ENCODE measurements at places on chromosomes 1 and 21.

DNA sequence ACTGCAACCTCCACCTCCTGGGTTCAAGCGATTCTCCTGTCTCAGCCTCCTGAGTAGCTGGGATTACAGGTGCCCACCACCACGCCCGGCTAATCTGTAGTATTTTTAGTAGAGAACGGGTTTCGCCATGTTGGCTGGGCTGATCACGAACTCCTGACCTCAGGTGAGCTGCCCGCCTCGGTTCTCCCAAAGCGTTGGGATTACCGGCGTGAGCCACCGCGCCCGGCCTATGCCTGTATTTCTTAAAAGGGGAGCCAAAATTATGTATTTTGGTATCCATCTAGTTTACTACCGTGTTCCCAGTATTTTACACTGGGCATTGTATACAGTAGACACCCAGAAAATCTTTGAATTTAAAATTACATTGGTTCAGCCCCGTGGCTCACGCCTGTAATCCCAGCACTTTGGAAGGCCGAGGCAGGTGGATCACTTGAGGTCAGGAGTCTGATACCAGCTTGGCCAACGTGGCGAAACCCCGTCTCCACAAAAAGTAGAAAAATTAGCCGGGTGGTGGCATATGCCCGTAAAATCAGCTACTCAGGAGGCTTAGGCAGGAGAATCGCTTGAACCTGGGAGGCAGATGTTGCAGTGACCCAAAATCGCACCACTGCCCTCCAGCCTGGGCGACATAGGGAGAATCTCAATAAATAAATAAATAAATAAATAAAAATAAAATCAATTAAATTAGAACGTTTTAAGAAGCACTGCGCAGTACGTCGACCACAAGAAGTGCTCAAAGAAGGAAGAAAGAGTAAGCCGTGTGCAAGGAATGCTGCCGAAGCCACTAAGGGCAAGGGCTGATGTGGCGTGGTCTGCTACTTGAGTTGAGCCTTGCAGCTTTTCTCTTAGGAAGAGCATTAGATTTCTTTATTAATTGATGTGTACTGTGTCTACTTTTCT, 1.5 kb upstream of the THRAP3 start:
- no peak for DNase-seq

GRCh38 chr21:14833241-14833640, 231.6 kb downstream of the NRIP1 start:
- no peak for DNase-seq

DNA sequence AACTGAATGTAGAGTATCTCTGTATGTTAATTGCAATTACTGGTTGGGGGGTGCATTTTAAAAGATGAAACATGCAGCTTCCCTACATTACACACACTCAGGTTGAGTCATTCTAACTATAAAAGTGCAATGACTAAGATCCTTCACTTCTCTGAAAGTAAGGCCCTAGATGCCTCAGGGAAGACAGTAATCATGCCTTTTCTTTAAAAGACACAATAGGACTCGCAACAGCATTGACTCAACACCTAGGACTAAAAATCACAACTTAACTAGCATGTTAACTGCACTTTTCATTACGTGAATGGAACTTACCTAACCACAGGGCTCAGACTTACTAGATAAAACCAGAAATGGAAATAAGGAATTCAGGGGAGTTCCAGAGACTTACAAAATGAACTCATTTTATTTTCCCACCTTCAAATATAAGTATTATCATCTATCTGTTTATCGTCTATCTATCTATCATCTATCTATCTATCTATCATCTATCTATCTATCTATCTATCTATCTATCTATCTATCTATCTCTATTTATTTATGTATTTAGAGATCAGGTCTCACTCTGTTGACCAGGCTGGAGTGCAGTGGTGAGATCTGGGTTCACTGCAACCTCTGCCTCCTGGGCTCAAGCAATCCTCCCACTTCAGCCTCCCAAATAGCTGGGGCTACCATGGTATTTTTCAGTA, 47.8 kb downstream of the CHML start:
- DNase-seq: no peak

- no peak for DNase-seq
Observed at GRCh38 chr1:88175120-88175630, 508.9 kb upstream of the PKN2 start.

- no peak for DNase-seq
Observed at GRCh38 chr21:39006571-39007311, 176.5 kb downstream of the PSMG1 start.
